ENCODE measurements at places on chromosomes 12 and 14.

DNA sequence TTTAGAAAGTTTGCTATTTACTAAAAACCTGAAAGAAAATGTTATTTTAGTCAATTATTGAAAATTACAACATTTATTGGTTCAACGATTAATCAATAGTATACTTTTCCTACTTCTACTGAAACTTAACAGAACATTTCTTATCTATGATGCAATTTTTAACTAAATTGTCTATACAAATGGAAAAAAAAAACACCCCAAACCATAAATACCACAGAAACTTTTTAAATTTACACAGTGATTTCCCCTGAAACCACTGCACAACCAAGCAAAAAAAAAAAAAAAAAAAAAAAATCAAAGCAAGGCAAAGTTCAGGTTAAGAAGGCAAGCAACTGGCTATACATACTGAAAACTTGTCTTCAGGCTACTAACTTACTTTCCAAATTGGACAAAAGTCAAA, 71.9 kb upstream of the POC1B start:
- no peak for DNase-seq

DNA sequence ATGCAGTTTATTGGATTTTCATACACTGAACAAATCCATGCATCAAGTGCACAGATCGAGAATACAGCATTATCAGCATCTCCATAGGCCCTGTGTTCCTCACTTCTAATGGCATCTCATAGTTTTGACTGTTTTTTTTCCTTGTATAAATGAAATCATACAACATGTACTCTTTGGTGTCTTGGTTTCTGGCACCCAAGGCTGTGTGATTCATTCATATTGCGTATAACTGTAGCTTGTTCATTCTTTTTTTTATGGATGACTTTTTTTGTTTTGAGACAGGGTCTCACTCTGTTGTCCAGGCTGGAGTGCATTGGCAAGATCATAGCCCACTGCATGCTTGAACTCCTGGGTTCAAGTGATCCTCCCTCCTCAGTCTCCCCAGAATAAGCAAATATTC, 14.3 kb downstream of the RASSF8 start:
- DNase-seq = no peak

- no peak for DNase-seq
Observed at GRCh38 chr14:95254288-95254687, 65.4 kb downstream of the CLMN start.

GRCh38 chr14:31926123-31926522, 151.0 kb upstream of the ARHGAP5 start:
- no peak for DNase-seq

GRCh38 chr14:69593018-69593677, 18.2 kb upstream of the SUSD6 start:
- no peak for DNase-seq

DNA sequence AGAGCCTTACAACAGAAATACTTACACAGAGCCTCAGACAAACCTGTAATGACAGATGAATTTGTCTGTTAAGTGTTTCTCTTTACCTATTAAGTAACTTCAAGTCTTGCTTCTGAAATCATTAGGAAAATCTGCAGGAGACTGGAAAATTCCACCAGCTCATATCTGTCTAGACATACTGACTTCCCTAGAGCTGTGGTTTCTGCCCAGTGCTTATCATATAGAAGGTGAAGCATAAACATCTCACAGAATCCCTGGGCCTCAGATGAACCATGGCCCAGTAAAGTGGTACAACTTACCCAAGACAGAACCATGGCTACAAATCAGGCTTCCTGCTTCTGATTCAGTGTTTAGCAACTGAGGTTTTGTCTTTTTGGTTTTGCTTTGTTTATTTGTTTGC, 91.6 kb downstream of the EGLN3 start:
- no peak for DNase-seq

- no peak for DNase-seq
Observed at GRCh38 chr12:71760471-71760870, 5.8 kb downstream of the RAB21 start.

GRCh38 chr14:64556526-64556925, 6.8 kb downstream of the PPP1R36 start:
- DNase-seq = no peak

DNA sequence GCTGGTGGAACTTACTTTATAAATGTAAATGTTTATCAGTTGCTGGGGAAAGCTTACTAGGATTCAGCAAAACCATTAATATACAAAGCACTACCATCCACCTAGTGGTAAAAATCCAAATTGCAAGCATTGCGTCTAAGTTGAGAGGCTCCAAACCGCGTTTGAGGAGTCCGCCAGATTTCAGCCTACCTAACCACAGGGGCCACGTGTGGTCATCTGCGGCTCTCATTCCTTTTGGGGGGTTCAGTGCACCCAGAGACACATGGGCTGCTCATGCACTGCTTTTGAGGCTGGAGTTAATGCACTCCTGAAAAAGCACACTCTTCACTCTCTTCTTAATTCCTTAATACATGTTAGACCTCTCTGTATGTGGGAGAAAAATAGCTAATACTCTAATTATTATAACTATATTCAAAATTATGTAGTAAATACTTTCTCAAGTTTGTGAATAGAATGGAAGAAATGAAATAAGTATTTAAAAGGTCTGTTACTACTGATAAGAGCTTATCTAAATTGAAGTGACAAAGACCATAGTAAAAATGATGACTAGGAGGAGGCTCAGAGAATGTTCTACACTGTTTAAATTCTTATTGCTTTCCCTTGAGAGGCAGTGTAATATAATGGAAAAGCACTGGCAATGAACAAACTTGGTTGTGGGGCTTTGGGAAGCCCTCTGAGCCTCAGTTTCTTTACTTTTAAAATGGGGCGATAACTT, 41.4 kb upstream of the MANSC4 start:
- DNase-seq = peak; percentile 76

- DNase-seq = no peak
Observed at GRCh38 chr14:74244115-74244514, 4.9 kb downstream of the VSX2 start.

DNA sequence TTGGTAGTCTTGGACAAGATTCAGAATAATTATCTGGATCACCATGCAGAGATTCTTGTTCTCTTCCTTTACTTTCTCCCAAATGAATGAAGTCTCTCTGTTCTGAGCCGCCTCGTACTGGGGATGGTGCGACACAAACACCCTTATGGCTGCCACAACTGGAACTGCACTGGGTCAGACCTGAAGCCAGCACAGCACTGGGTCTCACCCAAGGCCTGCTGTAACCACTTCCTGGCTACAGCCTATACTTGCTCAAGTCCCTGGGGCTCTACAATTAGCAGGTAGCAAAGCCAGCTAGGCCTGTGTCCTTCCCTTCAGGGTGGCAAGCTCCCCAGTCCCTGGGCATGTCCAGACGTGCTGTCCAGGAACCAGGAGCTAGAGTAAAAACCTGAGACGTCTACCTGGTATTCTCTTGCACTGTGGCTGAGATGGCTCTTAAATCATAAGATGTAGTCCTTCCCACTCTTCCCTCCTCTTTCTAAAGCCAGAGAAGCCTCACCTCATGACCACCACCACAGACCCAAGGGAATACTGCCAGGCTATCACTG, 27.6 kb downstream of the IFNG start:
- no peak for DNase-seq

DNA sequence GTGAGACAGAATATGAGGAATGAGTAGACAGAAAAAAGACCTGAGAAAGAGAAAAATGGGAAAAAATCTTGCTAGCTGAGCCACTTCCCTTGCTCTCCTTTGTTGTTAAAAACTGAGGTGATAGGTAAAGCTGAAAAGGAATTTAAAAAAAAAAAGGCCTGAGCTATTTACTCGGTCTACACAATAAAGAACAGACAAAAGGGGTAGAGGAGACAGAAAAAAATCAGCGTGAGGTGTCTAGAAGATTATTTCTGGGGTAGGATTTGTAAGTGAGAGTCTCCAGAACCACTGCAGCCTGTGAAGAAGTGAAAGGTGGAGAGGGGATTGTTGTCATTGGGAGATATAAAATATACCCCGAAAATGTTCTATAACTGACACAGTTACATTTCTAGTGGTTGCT, 98.8 kb downstream of the EXOC5 start:
- DNase-seq = no peak

- no peak for DNase-seq
Observed at GRCh38 chr12:127991485-127991884, 275.5 kb upstream of the TMEM132C start.

GRCh38 chr14:68790644-68791077, 2.2 kb downstream of the ZFP36L1 start:
- DNase-seq = no peak

DNA sequence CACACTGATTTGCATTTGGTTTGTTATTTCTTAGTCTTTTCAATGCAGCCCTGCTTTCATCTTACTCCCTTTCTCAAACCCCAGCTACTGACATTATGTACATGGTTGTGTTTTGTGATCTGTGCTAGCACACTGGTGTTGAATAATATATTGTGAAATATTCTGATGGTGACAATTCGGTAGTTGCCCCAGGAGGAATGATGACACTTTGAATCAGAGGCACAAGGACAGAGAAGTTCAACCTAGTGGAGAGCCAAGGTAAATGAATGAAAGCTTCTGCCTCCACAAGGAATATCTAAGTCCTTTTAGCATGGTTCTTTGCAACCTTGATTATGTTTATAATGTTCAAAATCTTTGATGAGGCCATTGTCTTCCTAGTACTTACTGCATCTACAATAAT, 159.9 kb downstream of the PDE3A start:
- no peak for DNase-seq

DNA sequence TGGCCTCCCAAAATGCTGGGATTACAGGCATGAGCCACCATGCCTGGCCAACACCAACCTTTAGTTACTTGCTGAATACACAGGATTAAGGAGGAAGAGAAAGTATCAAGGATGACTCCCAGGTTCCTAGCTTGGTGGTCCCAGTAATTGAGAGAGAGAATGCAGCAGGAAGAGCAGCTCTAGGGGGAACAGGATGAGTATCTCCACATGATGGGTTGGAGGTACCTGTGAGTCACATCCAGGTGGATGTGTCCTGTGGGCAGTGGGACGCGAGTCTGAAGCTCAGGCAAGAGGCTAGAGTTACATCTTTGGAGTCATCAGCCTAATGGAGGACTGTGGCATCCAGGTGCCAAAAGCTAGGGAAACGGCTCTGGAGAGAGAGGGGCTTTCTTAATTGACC, 47.1 kb downstream of the MDM2 start:
- no peak for DNase-seq

GRCh38 chr12:119072440-119072839, 91.1 kb downstream of the SRRM4 start:
- no peak for DNase-seq

GRCh38 chr14:34685819-34686428, 28.5 kb downstream of the CFL2 start:
- no peak for DNase-seq

DNA sequence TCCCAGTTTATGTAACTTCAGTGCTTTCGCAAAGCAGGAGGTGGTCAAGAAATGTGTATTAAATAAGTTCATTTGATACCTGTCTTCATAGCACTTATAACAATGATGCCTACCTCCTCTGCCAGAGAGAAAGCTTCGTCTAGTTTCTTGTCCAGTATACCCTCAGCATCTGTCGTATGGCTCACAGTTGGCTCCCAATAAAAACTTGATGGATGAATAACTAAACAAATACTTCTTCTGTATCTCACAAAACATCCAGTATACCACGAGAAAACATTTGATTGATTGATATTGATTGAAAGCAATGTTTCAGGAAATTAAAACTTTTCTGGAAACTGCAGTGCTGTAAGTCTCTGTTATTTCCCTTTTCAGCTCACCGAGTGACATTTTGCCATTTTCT, 26.9 kb upstream of the PTGDR start:
- DNase-seq = no peak

- peak; percentile 25 for DNase-seq
Observed at GRCh38 chr12:54521293-54522060, 23.9 kb downstream of the NCKAP1L start.

DNA sequence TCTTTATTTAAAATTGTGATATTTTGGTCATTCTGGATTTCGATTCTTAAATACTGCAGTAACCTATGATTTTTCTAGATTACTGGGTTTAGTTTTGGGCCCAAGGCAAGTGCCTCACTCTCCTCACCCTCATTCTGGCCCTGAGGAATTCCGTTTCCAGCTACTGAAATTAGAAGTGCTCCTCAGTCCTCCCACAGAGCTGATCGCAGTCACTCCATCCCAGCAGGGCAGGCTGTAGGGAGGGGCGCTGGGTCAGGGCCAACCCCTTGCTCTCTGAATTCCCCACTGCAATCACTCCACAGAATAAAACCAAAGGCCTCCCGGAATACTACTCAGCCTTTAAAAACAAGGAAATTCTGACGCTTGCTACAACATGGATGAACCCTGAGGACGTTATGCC, 66.5 kb upstream of the DIO3 start:
- DNase-seq = no peak

- DNase-seq = no peak
Observed at GRCh38 chr12:23083267-23083666, 458.3 kb downstream of the ETNK1 start.

DNA sequence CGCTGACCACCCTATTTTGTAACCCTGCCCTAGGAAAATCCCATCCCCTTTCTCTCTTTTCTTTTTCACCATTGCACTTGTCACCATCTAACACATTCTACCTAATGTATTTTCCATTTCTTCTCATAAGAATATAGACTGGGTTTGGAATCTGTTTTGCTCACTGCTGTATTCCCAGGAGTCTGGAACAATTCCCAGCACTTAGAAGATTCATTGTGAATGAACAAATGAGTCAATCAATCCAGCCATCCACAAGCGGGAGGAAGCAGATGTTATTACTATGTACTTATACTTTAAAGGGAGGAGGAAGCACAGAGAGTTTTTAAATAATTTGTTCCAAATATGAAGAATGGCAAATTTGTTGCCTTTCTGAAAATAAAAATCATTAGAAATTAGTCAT, 142.1 kb downstream of the KIF21A start:
- DNase-seq = no peak

DNA sequence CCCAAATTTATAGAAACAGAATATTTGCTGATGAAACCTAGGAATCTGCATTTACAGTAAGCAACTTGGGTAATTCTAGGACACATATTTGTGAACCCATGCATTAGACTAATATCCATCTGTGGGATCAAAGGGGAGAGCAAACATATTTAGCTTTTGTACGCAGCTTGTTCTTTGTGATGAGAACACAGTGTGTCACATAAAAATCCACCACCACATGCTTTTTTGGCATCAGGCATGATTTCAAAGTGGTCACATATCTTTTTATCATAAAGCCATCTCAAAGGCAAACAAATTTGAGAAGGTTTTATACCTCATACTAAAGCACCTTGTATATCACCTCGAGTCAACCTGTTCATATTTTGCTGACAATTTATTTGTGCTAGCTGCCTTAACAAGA, 15.7 kb downstream of the DNAL1 start:
- no peak for DNase-seq

GRCh38 chr12:14072987-14073386, 91.6 kb upstream of the GRIN2B start:
- no peak for DNase-seq

GRCh38 chr12:76226397-76226796, 121.8 kb downstream of the BBS10 start:
- no peak for DNase-seq
